ENCODE measurements at places on chromosomes 12 and 14.

DNA sequence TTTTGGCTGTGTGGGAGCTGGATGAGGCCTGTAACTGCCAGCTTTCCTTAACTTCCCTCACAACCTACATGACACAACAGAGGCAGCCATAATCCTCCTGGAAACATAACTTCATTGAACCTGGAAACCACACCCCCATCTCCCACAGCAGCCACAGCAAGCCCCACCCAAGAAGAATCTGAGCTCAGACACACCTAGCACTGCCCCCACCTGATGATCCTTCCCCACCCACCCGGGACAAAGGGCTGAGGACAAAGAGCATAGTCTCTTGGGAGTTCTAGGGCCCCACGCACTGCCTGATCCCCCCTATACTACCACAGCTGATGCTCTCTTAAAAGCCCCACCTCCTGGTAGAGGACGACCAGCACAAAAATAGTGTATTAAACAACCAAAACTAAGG, 29.6 kb upstream of the TSPAN8 start:
- H3K4me3 ChIP-seq = no peak overlapping the region
- H3K27me3 ChIP-seq = no peaks in the 10 kb centered on the region
- no peak overlapping the region for H3K27ac ChIP-seq

- H3K27me3 ChIP-seq = no peaks in the 10 kb centered on the region
- no peak overlapping the region for H3K27ac ChIP-seq
- peaks cover 5% of the 10 kb centered on the region for H3K4me1 ChIP-seq
- no peak overlapping the region for H3K4me3 ChIP-seq
- DNase-seq = no peak
- no peaks in the 10 kb centered on the region for H3K36me3 ChIP-seq
Observed at GRCh38 chr12:49503674-49504180, 35.1 kb upstream of the KCNH3 start.

GRCh38 chr14:95274874-95275273, 44.8 kb downstream of the CLMN start:
- no peaks in the 10 kb centered on the region for H3K36me3 ChIP-seq
- H3K27ac ChIP-seq = no peak overlapping the region
- no peaks in the 10 kb centered on the region for H3K4me1 ChIP-seq

DNA sequence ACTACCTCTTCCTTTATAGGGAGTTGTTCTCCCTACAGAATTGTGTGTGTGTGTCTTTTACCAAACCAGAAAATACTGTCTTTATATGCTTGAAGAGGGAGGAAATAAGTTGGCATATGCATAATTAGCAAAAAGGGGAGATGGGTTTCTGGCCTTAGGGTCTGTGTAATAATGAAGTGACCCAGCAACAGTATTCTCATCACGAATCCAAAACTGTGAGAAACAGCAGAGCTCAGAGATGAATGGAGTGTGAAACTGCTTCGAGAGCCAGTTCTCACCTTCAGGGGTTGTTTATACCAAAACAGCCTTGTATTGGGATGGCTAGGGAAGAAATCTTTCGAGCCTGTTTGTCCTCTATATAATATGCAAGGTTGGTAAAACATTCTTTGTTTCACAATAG, 227.5 kb downstream of the MON2 start:
- H3K4me3 ChIP-seq = no peak overlapping the region
- no peak for DNase-seq
- H3K27ac ChIP-seq = no peak overlapping the region
- H3K36me3 ChIP-seq = no peaks in the 10 kb centered on the region
- H3K27me3 ChIP-seq = no peaks in the 10 kb centered on the region
- H3K4me1 ChIP-seq = no peaks in the 10 kb centered on the region

DNA sequence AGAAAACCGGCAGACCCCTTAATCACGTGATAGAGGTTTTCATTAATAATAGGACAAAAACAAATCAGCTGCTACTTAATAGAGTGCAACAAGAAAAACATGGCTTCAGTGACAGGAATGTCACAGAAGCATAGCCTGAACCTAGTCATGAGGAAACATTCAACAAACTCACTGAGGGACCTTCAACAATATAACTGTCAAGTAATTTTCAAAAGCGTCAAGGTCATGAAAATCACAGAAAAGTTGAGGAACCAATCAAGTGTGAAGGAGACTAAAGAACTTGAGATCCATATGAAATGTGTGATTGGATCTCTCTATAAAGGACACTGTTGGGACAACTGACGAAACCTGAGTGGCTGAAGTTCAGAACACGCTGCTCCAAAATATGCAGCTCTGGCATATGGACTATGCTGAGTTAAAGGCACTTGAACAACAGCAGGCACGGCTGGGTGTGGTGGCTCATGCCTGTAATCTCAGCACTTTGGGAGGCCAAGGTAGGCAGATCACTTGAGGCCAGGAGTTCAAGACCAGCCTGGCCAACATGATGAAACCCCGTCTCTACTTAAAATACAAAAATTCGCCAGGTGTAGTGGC, 16.3 kb downstream of the NDUFA12 start:
- H3K27me3 ChIP-seq = no peaks in the 10 kb centered on the region
- H3K27ac ChIP-seq = no peak overlapping the region
- no peaks in the 10 kb centered on the region for H3K36me3 ChIP-seq
- no peak overlapping the region for H3K4me3 ChIP-seq

DNA sequence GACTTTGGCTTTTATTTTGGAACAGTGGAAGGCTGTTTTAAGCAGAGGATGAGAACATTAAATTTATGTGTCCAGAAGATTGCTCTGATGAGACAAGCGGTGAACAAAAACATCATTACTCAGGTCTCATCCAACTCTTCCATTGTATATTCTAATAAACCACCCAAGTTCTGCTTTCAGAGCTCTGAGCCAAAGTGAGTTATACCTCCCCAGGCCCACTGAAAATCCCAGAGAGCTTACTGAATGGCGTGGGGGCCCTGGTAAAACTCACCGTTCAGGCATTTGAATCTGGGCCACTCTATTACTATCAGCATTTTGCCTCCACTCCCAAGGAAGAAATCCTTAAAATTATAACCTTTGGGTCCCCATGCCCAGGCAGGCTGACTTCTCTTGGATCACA, 122.0 kb upstream of the HIF1A start:
- no peak overlapping the region for H3K27ac ChIP-seq
- H3K4me3 ChIP-seq = no peak overlapping the region

DNA sequence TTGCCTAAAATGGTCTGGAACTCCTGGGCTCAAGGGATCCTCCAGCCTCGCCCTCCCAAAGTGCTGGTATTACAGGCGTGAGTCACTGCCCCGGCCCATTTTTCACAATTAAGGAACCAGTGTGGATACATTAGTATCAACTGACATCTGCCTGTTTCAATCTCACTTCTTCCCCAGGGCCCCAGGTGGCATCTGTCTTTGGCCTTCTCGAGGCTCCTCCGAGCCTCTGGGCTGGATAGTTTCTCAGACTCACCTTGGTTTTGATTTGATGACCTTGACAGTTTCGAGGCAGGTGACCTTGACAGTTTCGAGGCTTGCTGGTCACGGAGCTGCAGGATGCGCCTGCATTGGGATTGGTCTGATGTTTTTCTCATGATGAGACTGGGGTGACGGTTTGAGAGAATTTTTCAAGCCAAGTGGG, 41.0 kb upstream of the NCOR2 start:
- no peaks in the 10 kb centered on the region for H3K27me3 ChIP-seq
- peaks cover 30% of the 10 kb centered on the region for H3K4me1 ChIP-seq
- DNase-seq = no peak
- peak overlapping the region; percentile 32 for H3K4me3 ChIP-seq
- H3K27ac ChIP-seq = no peak overlapping the region

GRCh38 chr12:63922474-63922873, 78.0 kb downstream of the SRGAP1 start:
- no peak overlapping the region for H3K4me3 ChIP-seq
- H3K4me1 ChIP-seq = no peaks in the 10 kb centered on the region
- H3K27me3 ChIP-seq = no peaks in the 10 kb centered on the region
- no peaks in the 10 kb centered on the region for H3K36me3 ChIP-seq
- no peak overlapping the region for H3K27ac ChIP-seq
